ENCODE measurements at places on chromosomes 11 and 22. TPM values are rescaled to one million over a fixed set of nuclear protein-coding genes. Genes with fewer than 3 reads are reported as not detected.

Gene OR52I2
- polyA plus RNA-seq, result not detected

Gene CABP4
- 1.2 TPM for polyA plus RNA-seq

Gene LIF
- not detected for polyA plus RNA-seq

Gene TMEM9B
- polyA plus RNA-seq, result 83.0 TPM

Gene NOX4
- polyA plus RNA-seq, result not detected

DNA sequence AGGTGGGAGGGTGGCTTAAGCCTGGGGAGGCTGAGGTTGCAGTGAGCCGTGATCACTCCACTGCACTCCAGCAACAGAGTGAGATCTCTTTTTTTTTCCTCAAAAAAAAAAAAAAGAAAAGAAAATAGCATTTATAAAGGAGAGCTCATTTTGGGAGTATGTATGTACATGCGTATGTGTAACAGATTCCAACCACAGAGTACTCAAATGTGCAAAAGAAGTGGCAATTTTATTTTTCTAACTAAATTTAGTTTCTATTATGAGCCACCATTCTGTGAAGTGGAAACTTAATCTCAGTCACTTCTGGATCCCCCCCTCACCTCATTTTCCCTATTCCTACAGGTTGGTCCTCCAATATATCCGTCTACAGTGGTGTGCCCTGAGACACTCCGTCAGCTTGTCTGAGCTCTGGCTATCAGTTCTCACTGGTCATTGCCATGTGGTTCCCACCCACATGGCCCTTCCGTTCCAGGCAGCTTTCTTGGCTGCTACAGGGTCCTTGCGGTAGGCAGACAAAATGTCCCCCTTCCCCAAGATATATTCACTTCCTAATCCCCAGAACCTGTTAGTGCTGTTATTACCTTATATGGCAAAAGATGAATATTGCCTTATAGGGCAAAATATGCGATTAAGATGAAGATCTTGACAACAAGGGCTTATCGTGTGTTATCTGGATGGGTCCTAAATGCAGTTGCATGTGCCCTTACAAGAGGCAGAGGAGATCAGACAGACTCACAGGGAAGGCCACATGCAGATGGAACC, 35.8 kb upstream of the TSKU start:
- H3K27ac ChIP-seq, result no peak overlapping the region
- H3K27me3 ChIP-seq, result no peaks in the 10 kb centered on the region
- H3K4me3 ChIP-seq, result no peak overlapping the region

DNA sequence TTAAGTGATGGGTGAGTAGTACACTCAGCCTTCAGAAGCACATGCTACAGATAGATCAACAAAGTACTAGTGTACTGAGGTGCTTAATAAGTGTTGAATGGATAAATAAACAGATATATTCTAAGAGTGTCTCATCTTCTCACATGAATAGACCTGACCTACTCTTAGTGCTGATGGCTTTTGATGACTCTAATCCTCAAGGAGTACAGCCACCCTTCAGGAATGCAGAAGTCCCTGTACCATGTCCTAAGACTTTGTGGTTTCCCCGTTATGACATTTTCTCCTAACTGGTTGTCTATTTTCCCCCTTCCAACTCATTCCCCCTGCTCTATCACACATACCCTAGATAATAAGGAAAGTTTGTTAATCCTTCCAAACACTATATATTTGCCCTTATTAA, 61.6 kb downstream of the C11orf65 start:
- no peak overlapping the region for H3K27ac ChIP-seq
- no peak for DNase-seq
- no peaks in the 10 kb centered on the region for H3K4me1 ChIP-seq
- H3K36me3 ChIP-seq, result no peaks in the 10 kb centered on the region
- H3K27me3 ChIP-seq, result no peaks in the 10 kb centered on the region

DNA sequence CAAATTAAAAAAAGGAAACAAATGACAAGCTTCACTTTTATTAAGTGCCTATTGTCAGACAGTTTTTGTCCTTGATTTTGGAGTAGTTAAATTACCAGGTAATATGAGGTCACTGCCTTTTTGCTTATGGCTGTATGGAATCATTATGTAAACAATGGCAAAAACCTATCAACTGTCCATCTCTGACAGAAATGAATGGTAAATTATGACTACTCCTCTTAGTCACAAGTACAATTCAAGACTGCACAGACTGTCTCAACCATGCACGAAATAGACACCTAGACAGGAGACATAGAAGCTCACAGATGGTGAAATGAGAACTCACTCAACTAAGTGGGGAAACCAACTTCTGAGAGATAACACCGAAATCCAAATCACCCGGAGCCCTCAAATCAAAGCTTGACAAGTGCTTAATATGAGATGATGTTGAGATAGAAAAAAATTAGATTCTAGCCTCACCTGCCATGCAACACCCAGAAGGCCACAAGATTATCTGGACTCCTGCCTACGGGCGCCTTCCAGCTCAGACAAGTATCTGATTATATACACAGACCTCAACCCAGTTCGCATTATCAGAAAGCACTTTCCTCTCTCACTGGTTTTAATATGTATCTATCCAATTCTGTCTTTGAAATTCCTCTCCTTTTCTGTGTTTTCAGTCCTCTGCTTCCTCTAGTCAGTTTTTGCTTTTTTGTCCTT, 199.3 kb downstream of the CADM1 start:
- H3K36me3 ChIP-seq, result no peaks in the 10 kb centered on the region
- DNase-seq, result no peak
- no peaks in the 10 kb centered on the region for H3K4me1 ChIP-seq
- no peak overlapping the region for H3K27ac ChIP-seq

DNA sequence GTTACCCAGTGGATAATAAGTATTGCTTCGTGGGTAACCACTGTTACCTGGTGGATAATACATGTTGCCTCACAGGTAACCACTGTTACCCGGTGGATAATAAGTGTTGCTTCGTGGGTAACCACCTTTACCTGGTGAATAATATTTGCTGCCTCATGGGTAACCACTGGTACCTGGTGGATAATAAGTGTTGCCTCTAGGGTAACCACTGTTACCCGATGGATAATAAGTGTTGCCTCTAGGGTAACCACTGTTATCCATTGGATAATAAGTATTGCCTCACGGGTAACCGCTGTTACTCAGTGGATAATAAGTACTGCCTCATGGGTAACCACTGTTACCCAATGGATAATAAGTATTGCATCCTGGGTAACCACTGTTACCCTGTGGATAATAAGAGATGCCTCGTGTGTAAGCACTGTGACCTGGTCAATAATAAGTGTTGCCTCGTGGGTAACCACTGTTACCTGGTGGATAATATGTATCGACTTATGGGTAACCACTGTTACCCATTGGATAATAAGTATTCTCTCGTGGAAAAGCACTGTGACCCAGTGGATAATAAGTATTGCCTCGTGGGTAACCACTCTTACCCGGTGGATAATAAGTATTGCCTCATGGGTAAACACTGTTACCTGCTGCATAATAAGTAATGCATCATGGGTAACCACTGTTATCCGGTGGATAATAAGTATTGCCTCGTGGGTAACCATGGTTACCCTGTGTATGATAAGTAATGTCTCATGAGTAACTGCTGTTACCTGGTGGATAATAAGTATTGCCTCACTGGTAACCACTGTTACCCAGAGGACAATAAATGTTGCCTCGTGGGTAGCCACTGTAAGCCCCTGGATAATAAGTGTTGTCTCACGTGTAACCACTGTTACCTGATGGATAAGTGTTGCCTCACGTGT, 20.1 kb upstream of the NXPE4 start:
- no peak overlapping the region for H3K4me3 ChIP-seq
- H3K36me3 ChIP-seq, result no peaks in the 10 kb centered on the region
- DNase-seq, result no peak
- no peaks in the 10 kb centered on the region for H3K27me3 ChIP-seq
- H3K4me1 ChIP-seq, result no peaks in the 10 kb centered on the region

GRCh38 chr11:6052374-6052773, 21.8 kb upstream of the OR56A1 start:
- DNase-seq, result no peak
- H3K27ac ChIP-seq, result no peak overlapping the region
- no peaks in the 10 kb centered on the region for H3K36me3 ChIP-seq
- no peaks in the 10 kb centered on the region for H3K4me1 ChIP-seq
- H3K27me3 ChIP-seq, result no peaks in the 10 kb centered on the region

DNA sequence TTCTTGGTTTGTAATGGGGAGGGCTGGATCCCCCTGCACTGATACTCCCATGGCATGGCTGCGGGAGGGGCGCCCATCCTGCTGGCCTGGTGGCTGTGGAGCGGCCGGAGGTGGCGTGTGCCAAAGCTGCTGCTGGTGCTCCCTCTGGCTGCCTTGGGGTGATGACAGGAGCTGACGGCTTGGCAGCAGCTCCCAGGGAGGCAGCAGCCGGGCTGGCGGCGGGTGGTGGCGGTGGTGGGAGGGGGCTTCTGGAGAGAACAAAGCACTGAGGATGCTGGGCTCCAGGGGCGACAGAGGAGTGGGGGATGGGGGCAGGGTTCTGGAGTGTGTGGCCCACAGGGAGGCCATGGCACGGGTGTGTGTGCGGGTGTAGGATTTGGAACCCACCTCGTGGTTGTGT, 11.4 kb upstream of the MPPED1 start:
- H3K36me3 ChIP-seq, result no peaks in the 10 kb centered on the region
- no peak overlapping the region for H3K4me3 ChIP-seq
- H3K27me3 ChIP-seq, result no peaks in the 10 kb centered on the region
- no peak overlapping the region for H3K27ac ChIP-seq
- no peaks in the 10 kb centered on the region for H3K4me1 ChIP-seq

DNA sequence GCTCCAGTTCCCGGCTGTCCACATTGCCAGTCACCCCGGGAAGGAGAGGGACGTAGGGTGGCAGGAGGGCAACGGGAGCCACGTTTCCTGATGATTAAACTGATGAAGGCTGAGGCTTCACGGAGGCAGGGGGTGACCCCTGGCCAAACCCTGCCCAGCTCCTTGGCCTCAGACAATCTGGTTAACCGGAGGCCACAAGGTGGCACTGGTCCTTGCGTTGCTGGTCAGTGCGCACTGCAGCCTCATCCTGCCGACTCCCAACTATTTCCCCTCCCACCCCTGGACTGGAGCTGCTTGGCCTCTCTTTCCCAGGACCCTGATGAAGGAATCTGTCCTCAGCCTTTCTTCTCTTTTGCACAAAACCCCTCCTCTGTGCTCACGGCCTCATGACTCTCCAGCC, 75.3 kb downstream of the PDE2A start:
- H3K4me3 ChIP-seq, result no peak overlapping the region
- H3K27ac ChIP-seq, result no peak overlapping the region
- no peaks in the 10 kb centered on the region for H3K36me3 ChIP-seq
- no peak for DNase-seq
- H3K4me1 ChIP-seq, result no peaks in the 10 kb centered on the region
- no peaks in the 10 kb centered on the region for H3K27me3 ChIP-seq

DNA sequence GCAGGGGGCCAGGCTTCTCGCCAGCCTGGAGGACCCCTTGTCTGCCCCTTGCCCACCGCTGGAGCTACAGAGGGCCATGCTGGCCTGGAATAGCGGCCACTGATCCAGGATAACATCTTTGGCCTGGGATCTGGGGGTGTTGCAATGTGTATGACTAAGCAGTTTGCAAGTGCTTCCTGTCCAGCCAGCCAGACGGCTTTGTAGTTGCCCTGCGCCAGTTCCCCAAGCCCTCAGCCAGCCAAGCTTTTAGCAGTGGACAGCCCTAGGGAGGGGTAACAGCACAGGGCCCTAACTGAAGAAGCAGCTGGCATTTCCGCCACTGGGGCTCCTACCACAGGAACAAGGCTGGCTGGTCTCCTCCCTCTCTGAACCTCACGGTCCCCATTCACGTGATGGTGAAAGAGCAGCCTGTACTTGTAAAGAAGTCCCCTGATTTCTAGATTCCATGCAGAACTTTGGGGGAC, 32.1 kb downstream of the UQCR10 start:
- no peak overlapping the region for H3K27ac ChIP-seq
- no peak overlapping the region for H3K4me3 ChIP-seq
- no peaks in the 10 kb centered on the region for H3K4me1 ChIP-seq
- H3K36me3 ChIP-seq, result peaks cover 91% of the 10 kb centered on the region

DNA sequence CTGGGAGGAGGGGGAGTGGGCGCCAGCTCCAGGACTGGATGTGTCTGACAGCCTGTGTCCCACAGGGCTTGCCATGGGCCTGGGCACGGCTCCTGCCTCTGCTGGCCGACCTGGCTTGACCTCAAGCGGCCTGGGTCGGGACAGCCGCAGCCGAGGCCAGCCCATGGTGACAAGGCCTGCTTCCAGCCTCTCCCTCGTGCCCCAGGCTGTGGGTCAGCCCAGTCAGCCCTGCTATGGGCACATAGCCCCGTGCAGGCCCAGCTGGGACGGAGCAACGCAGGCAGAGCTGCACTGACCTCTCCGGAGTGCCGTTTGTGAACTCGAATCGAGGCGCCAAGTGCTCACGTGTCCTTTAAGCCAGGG, 17.9 kb downstream of the OSBPL5 start:
- H3K4me1 ChIP-seq, result no peaks in the 10 kb centered on the region
- no peaks in the 10 kb centered on the region for H3K27me3 ChIP-seq
- no peak overlapping the region for H3K4me3 ChIP-seq
- no peak overlapping the region for H3K27ac ChIP-seq
- no peaks in the 10 kb centered on the region for H3K36me3 ChIP-seq

- H3K4me1 ChIP-seq, result no peaks in the 10 kb centered on the region
- no peak for DNase-seq
- H3K36me3 ChIP-seq, result no peaks in the 10 kb centered on the region
These were observed 40.5 kb downstream of the GGTLC2 start for GRCh38 chr22:22684580-22685561.

GRCh38 chr11:113895367-113896155, 9.0 kb upstream of the HTR3B start:
- no peak overlapping the region for H3K27ac ChIP-seq
- H3K4me3 ChIP-seq, result no peak overlapping the region
- no peaks in the 10 kb centered on the region for H3K4me1 ChIP-seq
- no peaks in the 10 kb centered on the region for H3K36me3 ChIP-seq
- no peak for DNase-seq

DNA sequence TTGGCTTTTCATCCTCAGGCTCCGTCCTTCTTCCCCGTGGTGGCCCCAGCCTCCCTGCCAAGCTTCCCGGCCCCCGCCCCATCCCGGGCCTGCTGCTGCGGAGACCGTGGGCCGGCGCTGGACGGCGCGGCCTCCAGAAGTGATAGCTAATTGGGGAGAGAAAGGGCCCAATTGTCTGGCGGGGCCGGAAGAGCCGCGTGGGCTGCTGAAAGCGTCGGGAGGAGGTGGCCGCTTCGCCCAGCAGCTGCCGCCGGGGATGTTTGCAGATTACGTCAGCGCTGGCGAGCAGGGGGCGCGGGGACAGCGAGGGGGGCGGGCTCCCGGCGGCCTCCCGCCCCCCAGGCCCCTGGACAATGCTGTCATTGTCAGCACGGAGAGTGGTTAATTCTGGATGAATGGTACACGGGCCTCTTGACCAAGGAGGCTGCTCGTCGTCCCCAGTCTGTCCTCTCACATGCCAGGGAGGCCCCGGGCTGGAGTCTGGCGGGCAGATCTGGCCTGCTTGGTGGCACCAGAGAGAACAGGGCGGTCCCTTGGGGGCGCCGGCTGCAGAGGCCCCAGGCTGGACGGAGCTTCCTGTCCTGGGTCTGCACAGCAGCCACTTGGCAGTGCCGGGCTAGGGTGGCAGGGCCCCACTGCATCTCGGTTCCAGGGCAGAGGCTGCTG, 1.6 kb downstream of the SMIM38 start:
- H3K4me1 ChIP-seq, result no peaks in the 10 kb centered on the region
- no peaks in the 10 kb centered on the region for H3K36me3 ChIP-seq
- no peak overlapping the region for H3K27ac ChIP-seq

GRCh38 chr11:59206635-59207034, 6.1 kb downstream of the MPEG1 start:
- no peaks in the 10 kb centered on the region for H3K27me3 ChIP-seq
- peaks cover 4% of the 10 kb centered on the region for H3K4me1 ChIP-seq
- no peak for DNase-seq
- no peak overlapping the region for H3K27ac ChIP-seq

All from naive thymus-derived CD4-positive, alpha-beta T cell (primary cell).